ENCODE measurements at places on chromosomes 6 and 20.
A peak's percentile ranks its signal among the peaks of the same experiment; 100 is the strongest.

DNA sequence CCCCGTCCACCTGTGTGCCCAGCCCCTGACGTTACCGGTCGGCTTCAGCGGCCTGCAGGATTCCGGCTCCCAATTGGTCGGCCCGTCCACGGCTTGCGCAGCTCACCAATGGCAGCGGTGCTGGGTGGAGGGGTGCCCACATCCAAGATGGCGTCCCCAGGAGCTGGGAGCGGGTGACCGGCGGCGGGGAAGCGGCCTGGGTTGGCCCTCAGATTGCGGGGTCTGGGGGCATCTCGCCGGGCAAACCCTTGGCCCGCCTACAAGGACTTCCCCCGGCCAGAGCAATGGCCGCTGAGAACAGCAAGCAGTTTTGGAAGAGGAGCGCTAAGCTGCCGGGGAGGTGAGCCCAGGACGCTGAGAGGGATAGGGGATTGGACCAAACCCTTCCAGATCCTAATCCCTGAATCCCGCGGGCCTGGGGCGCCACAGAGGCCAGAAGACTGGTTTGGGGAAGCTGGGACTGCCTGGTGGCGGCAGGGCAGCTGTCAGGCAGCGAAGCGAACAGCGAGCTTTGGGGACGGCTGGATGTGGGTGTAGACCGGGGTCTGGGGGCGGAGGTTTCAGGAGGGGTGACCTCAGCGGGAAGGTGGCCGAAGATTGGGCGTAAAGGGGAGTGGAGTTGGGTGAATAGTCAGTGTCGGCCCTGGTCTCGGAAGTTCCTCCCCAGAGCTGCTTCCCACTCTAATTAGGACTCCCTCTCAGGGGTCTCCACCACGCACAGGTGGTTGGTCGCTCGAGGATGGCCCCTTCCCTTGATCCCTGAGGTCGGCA lies at the start of the genes TBC1D22B and TMEM217:
Gene TBC1D22B, plus strand, starts transcription at position 139 of the 771 bp plus-strand sequence. Its CDS starts 146 bp downstream, at position 285.
Gene TMEM217, minus strand, starts transcription at position 511 of the 771 bp plus-strand sequence. CDS start 39,114 bp downstream, outside the sequence.
- DNase-seq, result peak; percentile 92

- no peak for DNase-seq
Observed at GRCh38 chr6:41135062-41135832, 18.9 kb downstream of the TREML1 start.

GRCh38 chr20:46232539-46232938 lies 75.8 kb downstream of the CDH22 start:
- no peak for DNase-seq

DNA sequence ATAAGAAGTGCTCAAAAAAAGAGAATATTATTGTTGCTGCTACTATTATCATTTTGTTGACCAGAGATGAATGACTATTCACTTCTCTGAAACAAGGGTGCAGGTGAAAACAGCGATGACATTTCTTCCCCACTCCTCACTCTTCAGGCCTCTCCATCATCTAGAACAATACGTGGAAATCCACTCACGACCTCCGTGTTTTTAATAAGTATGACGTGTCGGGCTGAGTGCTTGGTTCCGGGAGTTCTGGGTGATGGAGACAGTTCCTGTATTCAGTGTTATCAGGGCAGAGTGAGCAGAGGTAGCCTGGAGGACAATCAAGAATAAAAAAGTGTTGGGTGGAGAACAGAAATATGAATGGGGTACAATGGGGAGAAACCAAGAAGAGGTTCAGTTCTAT lies 130.0 kb upstream of the ZNF217 start:
- DNase-seq, result no peak

GRCh38 chr6:105189026-105189820 lies 9.4 kb upstream of the POPDC3 start:
- DNase-seq, result no peak

DNA sequence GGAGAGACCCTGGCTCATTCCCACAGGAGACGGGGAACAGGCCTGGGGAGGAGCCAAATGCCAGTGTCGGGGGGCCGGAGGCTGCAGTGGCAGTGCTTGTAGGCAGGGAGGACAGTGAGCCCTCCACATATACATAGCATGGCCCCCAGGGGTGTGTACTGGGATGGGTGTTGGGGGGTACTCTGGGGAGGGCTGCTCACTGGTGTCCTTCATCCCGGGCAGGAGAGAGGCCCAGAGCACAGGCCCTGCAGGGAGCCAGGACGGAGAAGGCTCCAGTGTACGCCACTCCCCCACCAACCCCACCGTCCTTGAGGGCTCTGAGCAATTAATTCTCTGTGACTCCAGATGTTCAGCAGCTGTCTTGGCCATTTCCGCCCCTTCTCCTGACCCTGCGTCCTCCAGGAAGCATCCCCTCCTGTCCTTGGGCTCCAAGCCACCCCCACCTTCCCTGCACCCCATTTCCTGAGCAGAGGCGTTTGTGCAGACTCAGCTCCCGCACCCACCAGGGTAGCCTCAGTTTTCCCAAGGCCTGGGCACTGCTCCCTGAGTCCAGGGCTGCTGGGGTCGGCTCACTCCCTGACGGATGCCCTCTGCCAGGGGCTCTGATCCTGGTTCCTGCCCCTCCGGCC lies 3.4 kb upstream of the ABHD16B start:
- no peak for DNase-seq

- DNase-seq, result no peak
Observed at GRCh38 chr6:11270030-11271027, 37.9 kb upstream of the NEDD9 start.

- no peak for DNase-seq
Observed at GRCh38 chr20:8361006-8361652, 229.1 kb downstream of the PLCB1 start.

DNA sequence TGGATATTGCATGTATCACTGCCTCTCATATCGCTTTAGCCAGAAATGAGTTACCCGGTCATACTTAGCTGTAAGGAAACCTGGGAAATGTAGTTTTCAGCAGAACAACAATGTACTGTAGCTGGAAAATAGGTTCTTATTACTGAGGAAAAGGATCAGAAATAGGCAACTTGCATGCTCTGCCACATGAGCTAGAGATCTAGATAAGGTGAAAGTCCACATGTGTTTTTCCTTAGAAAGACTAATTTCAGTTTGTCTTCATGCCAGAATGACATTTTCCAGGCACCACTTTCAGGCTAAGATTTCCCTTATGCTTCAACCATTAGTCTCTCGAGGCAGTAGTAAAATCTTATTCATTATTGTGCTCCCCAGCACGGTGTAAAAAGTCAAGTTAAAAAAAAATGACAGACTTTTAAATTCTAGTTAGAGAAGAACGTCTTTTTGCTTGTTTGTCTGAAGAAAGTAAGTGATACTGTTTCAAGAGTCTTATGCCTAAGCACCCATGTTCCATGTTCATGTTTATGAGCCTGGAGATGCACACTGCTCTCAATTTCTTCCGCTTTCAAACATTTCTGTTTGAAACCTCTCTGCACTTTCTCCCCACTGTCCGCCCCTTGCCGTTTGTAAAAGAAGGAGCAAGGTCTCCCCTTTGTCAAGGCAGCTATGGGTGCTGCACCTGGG lies 67.6 kb downstream of the ZNF831 start:
- DNase-seq, result no peak

- no peak for DNase-seq
Observed at GRCh38 chr20:33019465-33020277, 11.8 kb upstream of the BPIFB6 start.

DNA sequence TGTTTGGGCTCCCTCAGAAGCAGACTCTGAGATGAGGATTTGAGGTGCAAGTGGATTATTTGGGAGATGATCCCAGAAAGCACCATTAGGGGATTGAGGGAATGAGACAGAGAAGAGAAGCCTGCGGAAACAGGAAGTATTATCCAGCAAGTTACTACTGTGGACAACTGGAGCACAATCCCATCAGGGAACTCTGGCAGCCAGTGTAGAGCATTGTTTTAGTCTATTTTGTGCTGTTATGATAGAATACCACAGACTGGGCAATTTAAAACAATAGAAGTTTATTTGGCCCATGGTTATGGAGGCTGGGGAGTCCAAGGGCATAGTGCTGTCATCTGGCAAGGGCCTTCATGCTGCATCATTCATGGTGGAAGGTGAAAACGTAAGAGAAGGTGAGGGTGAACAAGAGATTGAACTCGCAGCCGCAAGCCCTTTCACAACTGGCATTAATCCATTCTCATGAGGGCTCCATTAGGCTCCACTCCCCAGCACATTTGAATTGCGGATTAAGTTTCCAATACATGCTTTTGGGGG lies 43.5 kb upstream of the SLC9A8 start:
- DNase-seq, result no peak

GRCh38 chr6:41939848-41940758 lies 1.5 kb downstream of the CCND3 start:
- DNase-seq, result no peak

- no peak for DNase-seq
Observed at GRCh38 chr6:11810039-11810541, 31.5 kb upstream of the ADTRP start.

DNA sequence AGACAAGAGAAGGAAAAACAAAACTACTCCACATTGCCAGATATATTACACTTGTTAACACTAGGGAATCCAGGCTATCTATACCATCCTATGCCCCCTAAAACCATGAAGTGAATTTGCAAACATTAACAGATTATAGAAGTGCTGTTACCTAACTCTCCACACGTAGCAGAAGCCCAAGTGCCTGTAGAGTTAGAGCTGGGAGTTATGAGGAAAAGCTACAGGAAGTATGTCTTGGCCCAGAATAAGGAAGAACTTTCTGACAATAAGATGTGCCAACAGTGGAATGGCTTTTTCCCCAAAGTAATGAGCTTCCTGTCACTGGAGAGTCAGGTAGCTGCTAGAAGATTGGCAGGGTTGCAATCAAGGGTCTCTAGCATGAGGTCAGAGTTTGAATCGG lies 32.5 kb downstream of the ADGRG6 start:
- no peak for DNase-seq

- DNase-seq, result no peak
Observed at GRCh38 chr20:37380864-37381579, 35.1 kb downstream of the SRC start.

- DNase-seq, result no peak
Observed at GRCh38 chr6:17032590-17032987, 69.3 kb upstream of the STMND1 start.

DNA sequence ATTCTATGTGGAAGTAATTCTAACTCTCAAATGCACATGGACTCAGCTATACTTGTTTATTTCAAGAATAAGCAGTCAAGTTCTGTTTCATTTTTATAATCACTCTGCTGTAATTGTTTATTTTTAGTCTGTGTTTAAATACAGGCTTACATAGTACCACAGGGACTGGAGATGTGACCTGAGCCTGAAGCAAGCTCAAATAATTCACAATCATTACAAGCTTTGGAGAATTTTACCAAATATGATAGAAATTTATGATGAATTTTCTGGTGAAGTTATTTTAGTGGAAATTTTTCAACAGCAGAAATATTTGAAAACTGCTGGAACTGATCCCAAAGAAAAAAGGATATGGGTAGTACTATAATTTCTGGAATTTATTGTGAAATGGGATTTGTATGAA lies 41.6 kb upstream of the DSE start:
- DNase-seq, result no peak

- DNase-seq, result no peak
Observed at GRCh38 chr6:56889492-56889891, 65.4 kb upstream of the BEND6 start.

DNA sequence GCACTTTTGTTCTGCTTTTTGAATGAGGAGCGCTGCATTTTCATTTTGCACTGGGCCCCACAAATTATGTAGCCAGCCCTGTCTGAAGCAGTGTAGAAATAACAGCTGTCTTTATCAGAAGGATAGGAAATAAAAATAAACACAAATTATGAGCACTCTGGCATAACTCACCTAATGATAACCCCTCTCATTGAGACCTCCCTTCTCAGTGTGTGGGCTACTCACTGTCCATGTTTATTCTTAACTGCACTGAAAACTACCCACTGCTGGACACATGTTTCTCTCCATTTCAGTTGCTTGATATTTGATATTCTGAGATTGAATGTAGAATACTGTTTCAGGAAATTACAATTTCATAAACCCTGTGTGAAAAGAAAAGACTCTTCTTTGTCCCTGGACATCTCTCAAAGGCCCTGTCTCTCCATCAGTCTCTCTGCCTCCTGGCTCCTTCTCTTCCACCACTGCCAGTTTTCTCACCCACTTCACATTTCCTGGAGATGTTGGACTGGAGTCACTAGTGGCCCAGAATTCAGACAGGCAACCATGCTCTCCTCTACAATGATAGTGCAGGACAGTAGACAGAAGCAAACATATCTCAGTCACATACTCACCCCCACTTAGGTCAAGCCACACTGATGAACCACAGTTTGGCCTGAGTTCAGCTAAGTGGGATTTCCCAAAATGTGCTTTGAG lies 29.6 kb upstream of the SAYSD1 start:
- DNase-seq, result no peak

DNA sequence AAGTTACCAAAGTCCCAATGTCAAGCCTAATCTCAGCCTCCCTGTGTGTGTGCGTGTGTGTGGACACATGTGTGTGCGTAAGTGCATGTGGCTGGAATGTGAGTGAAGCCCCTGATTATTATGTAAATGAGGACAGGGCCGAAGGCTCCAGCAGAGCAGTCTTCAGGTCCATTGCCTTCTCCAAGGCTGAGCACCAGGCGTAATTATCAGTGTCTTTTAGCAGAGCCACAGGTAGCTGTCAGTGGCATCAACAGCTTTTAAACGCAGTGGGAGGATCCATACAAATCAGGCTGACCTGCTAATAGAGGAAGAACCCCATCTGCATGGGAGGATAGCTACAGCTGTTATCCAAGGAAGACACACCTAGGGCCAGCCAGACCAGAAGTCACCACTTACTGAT lies 324.3 kb upstream of the MOCS1 start:
- DNase-seq, result no peak

- no peak for DNase-seq
Observed at GRCh38 chr6:46456297-46456696, 35.0 kb downstream of the RCAN2 start.

DNA sequence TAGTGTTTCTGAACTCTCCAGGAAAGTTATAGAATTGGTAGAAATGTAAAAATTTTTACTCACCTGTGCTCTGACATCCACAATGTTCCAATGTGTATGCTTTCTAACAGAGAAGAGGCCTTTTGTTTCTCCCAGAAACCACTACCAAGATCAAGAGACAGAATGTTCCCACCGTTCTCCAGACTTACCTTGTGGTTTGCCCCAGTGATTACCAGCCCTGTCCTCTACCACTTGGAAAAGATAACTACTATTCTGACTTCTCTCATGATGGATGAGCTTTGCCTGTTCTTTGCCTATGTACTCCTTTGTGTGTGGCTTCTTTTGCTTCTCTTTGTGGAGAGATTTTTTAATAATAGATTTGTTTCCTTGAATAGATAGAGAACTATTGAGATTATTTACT lies 173.0 kb upstream of the SCGN start:
- DNase-seq, result no peak

GRCh38 chr6:19270616-19271015 lies 566.6 kb upstream of the ID4 start:
- no peak for DNase-seq

DNA sequence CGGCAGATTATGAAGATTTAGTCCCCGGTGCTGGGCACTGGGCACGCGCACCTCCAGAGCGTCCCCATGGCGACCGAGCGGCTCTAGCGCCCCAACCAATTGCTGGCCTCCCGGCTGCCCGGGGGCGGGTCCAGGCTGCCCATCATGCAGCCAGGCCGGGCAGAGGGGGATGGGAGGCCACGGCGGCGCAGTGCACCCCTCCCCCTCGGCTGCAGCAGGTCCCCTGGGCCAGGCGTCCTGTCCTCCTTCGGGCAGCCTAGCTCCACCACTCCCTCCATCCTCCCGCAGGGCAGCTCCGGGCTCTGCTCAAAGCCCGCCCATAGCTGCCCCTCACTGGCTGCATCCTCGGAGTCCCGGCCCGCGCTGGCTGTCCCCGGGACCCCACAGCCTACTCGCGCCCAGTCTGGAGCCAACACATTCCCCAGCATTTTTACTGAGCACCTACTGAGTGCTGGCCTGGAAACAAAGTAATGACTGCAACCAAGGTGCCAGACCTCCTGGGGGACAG lies 99.4 kb downstream of the ASXL1 start:
- DNase-seq, result no peak

Data from activated T-cell treated with anti-CD3 and anti-CD28 coated beads for 4 hours (primary cell).